Activated CD4-positive, alpha-beta T cell treated with anti-CD3 and anti-CD28 coated beads, Interleukin-2, amount 10 ng/mL, durations not matched to agents 7 days and 5 days (primary cell): ENCODE measurements at places on chromosomes 1 and 21. TPM values are rescaled to one million over a fixed set of nuclear protein-coding genes. Genes with fewer than 3 reads are reported as not detected.

- no peak for DNase-seq
Measured at GRCh38 chr1:60133000-60133673, 59.6 kb upstream of the C1orf87 start.

The HPCAL4 gene
- total RNA-seq, result 2.0 TPM

The PERM1 gene
- not detected for total RNA-seq

The NBL1 gene
- 22.0 TPM for total RNA-seq

DNA sequence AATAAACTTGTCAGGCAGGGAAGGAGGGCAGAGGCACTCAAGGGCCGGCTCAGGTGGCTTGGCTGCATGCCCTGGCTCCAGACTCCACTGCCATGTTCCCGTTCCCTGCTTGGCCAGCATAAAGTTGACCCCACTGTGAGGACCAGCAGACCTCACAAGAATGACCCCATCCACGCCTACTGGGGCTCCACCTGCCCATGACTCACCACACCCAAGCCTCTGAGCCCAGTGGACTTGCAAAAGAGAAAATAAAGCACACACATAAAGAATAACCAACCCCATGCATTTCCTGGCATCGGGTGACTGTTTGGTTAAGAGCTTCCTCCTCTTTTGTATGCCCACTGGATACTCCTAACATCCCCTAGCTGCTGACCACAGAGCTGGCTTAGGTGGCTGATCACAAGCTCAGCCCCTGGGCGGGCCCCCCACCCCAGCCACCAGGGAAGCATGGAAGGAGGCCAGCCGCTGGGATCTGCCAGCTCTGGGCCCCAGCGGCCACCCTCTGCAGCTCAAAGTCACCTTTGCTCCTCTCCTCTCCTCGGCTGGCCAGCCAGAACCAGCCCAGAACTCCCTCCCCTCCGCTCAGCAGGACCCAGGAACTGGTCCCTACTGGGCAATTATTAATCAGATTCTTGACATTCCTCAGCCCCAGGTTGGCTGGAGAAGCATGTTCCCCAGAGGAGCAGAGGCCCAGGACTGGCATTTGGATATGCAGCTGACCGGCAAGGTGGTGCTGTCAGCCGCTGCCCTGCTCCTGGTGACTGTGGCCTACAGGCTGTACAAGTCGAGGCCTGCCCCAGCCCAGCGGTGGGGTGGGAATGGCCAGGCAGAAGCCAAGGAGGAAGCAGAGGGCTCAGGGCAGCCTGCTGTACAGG is at the start of gene KLHDC7A:
TSS of gene KLHDC7A (plus strand) at position 616 of the 875 bp plus-strand sequence. CDS start at position 668, 52 bp downstream.
- no peak for DNase-seq

DNA sequence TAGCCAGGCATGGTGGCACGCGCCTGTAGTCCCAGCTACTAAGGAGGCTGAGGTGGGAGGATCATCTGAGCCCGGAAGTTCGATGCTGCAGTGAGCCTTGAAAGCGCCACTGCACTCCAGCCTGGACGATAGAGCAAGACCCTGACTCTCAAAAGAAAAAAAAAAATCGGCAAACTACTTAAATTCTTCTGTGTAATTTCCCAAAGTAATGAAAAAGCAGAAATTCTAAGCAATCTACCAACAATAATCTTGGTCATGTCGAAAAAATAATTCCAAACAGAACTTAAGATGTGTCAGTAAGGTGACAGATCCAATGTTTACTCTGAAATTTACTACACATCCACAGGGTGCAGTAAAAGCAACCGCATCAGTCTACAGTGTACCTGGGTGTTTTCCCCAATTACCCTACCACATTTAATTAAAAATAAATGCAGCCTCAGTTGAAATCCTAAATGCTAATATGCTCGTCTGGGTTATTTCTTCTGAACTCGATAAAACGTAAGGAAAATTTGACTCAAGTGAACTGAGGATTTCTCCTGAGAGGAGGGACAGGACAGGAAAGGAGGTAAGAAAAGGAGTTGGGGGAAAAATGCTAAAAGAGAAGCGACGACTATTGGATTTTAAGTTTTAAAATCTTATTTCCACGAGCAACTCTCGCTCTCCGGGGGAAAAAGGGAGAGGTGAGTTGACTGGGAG is 801 bp downstream of the EPRS1 start:
- peak; percentile 14 for DNase-seq
